Right atrium auricular region (tissue), 2 donors: ENCODE measurements at places on chromosomes 5 and 9. TPM values are rescaled to one million over a fixed set of nuclear protein-coding genes. Genes with fewer than 3 reads are reported as not detected.

NDUFA8 gene
- total RNA-seq, result 169 TPM

LECT2 gene
- total RNA-seq, result not detected

PLPP7 gene
- total RNA-seq, result 216 TPM

C9orf153 gene
- total RNA-seq, result 0.28 TPM

OLFM1 gene
- total RNA-seq, result 7.6 TPM

OGN gene
- 15.5 TPM for total RNA-seq

IFNA13 gene
- not detected for total RNA-seq

GCNT4 gene
- 0.20 TPM for total RNA-seq

TRPM3 gene
- total RNA-seq, result 1.5 TPM

RAI14 gene
- 14.0 TPM for total RNA-seq

PCDHGA2 gene
- 7.7 TPM for total RNA-seq

DNA sequence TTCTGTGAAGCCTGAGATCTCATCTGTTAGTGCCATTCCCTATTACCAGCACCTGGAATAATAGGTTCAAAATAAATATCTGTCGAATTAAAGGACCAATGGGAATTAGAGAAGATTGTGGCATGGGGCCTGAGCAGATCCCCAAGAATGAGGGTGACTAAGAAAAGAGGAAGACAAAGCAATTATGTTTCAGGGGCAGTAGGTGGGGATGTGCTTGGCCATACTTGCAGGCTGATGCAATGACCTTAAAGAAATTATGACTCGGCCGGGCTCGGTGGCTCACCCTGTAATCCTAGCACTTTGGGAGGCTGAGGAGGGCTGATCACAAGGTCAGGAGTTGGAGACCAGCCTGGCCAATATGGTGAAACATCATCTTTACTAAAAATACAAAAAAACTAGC is 562.8 kb downstream of the PTPRD start:
- DNase-seq, result no peak

DNA sequence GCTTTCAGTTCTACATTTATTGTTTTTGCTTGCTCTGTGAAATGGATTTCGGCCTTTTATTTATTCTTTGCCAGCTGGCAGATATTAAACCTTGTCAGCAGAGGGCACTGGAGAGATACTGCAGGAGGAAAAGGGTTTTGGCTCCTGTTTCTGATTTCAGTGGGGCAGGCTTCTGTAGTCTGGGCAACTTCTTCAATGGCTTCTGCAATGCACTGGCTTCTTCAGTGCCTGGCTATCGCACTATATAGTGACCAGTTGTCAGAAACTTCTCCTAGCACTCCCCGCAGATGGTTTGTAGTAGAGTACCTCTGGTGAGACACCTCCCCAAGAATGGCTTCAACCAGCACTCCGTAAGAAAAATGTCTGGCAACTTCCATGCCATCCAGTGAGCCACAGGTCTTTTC is 3.2 kb upstream of the NFX1 start:
- DNase-seq, result no peak

DNA sequence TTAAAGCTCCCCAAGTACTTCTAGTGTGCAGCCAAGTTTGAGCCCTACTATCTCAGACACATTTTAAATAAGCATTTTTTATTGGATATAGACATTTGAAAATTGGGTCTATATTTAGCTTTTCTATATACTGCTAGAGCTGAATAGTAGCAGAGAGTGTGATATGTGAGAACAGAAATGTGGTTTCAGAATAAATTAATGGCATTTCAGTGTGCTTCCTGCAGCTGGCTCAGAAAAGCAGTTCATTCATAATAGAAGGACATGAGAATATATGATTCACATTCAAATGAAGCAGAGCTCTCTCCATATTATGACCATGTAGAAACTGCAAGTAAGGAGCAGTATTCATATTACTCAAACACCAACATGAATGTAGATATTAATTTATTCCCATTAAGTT is 464.0 kb downstream of the PTPRD start:
- no peak for DNase-seq

- DNase-seq, result no peak
Observed at GRCh38 chr9:100063185-100063584, 35.6 kb downstream of the ERP44 start.

DNA sequence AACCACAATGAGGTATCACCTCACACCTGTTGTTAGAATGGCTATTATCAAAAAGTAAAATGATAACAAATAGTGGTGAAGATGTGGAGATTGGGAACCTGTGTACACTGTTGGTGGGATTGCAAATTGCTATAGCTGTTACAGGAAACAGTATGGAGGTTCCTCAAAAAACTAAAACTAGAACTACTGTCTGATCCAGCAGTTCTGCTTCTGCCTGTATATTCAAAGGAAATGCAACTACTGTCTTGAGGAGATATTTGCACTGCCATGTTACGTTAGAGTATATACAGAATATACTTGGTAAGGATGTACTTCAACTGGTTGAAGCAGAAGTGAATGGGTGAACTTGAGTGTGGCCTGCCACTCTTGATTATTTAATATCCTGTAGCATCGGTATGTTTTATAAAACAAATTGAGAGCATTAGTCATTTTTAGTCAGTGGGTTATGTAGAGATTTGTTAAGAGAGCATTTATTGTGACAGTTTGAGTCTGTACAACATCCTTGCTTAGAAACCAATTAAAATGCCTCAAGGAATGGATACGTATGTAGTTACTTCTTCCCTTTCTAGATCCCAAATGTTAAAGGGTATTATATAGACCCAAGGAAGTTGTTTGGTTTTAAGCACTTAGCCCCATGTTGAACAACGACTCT is 37.5 kb downstream of the ZCCHC7 start:
- DNase-seq, result no peak

DNA sequence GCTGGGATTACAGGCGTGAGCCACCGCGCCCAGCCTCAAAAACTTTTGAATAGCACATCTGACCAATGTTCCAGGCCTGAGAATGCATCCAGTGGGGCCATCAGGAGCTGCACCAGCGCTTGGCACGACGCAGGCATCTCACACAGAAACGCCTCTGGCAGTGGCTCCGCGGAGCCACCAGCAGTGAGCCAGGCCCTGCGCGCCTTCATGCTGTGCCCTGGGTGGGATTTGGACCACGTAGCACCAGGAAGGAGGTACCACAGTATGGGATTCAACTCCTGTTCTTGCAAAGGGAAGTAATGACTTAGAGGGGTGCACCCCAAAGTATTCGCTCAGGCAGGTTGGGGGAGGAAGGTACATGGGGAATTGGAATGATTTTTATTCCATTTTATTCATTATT is 3.0 kb downstream of the CCDC187 start:
- no peak for DNase-seq

- no peak for DNase-seq
Observed at GRCh38 chr9:106890608-106891007, 27.6 kb downstream of the ZNF462 start.

DNA sequence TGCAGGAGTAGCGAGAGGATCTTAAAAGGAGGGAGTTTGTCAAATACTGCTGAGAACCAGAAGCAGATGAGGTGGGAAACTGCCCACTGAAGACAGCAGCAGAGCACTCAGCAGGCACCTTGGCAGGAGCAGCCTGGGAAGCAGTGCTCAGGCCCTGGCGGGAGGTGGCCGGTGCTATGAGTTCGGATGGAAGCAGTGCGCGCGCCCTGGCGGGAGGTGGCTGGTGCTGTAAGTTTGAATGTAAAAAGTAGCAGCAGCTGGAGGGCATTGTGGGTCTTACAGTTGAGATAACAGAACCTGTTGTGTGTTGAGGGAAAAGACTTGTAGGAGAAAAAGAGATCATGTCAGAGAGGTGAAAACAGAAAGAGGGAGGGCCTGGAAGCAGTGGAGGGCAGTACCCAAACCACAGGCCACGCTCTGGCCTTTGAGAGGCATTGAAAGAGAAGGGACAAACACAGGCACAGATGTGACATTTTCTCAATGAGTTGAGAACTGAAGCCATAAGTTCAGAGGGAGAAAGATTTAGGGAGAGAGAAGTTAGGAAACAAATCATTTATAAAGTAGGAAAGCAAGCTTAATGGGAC is 130.9 kb downstream of the ERCC6L2 start:
- DNase-seq, result no peak

GRCh38 chr9:124259158-124259808 is 1.5 kb downstream of the NEK6 start:
- peak; percentile 86 for DNase-seq

DNA sequence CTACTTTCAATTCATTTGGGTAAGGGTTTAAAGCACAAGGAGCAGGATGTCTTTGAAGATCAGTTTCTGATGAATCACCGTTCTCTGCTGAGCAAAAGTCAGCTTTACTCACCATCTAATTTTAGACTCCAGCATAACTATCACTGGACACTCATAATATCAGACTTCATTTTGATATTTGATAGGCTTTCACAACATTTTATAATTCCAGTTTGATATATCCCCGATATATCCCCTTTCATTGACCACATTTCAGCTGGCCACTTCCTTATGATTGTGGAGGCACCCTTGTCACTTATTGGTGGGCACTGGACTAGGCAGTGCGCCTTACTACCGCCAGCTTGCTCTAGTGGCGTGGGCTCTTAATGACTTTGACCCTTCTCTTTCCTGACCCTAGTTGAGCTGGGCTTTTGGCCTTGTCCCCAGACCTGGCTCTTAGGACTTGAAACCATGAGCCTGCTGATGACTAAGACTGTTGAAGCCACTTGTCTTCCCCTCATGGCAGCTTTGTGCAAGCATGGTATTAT is 46.8 kb downstream of the CYSTM1 start:
- no peak for DNase-seq

DNA sequence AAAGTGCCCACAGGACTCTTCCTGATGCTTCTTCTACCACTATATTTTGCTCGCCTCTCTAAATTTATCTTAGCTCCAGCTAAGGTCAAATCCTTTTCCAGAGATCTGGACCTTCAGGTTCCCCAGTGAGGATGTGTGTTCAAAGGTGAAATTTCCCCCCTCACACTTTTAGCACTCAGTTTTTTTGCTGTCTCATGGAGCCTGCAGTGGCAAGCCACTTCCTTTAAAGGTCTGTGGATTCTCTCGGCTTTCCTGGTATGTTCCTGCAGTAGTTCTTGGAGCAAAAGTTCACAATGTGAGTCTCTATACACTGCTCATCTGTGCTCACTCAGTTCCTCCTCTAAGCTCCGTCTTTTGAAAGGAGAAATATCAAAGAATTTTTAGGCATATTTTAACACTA is 181.4 kb downstream of the LURAP1L start:
- no peak for DNase-seq

- no peak for DNase-seq
Observed at GRCh38 chr9:75754080-75754479, 136.4 kb upstream of the PCSK5 start.
